Vagina (tissue), 2 donors: ENCODE measurements at places on chromosomes 12 and 14. TPM values are rescaled to one million over a fixed set of nuclear protein-coding genes. Genes with fewer than 3 reads are reported as not detected.
A peak's percentile ranks its signal among the peaks of the same experiment; 100 is the strongest.

DNA sequence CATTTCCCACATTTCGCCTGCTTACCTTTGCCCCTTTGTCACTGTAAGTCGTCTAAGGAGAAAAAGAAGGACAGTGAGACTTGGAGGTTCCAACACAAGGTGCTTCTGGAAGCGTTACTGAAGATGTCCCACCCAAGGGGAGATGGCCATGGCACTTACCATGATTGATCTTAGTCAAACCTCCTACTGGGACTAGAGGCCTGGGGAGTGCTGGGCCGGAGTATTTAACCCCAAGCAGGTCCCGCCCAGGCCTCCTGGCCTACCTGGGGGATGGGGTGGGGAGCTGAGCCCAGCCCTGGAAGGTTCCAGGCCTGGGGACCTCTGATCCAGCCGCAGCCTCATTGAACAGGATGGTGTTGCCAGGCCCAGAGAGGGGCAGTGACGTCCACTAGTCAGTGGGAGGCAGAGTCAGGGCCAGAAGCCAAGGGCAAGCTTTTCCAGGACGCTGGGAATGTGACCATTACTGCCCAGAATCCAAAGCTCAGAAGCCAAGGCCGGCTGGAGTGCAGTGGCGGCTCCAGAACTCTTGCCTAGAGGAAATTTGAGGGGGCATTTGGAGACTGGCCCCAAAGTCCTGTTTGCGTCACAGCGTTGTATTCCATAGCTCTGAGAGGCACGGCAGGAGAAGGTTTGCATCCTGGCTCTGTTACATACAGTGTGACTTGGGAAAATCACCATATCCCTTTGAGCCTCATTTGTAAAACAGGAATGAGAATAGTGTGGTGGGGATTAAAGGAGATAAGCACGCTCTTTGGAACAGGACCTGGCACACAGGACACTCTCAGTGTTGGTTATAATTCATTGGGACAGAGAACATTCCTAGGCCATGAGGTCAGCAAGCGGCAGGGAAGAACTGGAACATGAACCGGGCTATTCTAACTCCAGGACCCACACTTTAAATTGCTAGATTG lies at the start of gene HPD:
Gene HPD (minus strand): TSS at position 198 of the 911 bp plus-strand sequence. CDS start 36 bp downstream, at position 162.
- no peak within 1 kb of the TSS for H3K4me3 ChIP-seq
- DNase-seq = peak; percentile 94
- H3K36me3 ChIP-seq = no peaks in the 10 kb centered on the region
- no peaks in the 10 kb centered on the region for H3K27me3 ChIP-seq
- peaks cover 32% of the 10 kb centered on the region for H3K4me1 ChIP-seq

CLEC4D gene
- total RNA-seq = not detected

GRCh38 chr12:124094188-124094587 lies 121.2 kb downstream of the ZNF664 start:
- peaks cover 5% of the 10 kb centered on the region for H3K4me1 ChIP-seq
- no peaks in the 10 kb centered on the region for H3K27me3 ChIP-seq
- no peaks in the 10 kb centered on the region for H3K36me3 ChIP-seq
- no peak overlapping the region for H3K4me3 ChIP-seq

DNA sequence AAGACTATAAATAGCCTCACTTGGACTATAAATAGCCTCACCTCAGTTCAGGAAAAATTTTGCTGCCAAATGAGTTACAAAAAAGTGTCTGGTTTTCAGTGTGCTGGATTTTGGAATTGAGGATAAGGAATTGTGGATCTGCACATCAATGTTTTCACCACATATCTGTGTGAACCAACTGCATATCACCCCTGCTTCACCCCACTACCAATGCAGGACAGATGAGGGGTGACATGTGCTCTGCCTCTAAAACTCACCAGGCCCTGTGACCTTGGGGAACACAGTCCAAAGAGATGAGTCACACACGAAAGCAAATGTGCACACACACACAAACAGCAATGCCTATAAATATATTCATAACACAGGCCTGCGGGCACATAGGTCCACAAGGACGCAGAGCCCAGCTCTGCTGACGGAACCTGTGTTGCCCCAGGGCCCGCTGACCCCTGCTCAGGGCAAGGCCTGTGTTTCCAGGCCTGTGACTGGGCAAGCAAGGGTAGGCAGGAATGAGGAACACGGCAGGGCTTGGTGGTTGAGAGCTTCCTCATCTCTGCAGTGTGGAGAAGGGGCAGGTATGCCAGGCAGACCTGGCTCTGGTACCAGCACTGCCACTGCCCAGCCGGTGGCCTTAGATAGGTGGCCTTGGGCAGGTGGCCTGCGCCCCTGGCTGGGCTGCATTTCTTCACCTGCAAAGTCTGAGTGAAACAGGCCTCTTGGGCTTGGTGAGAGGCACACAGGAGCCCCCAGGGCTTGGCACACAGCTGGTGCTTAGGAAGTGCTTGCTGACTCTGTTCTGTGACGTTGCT lies 82.4 kb downstream of the ARL6IP4 start:
- H3K4me1 ChIP-seq = peaks cover 68% of the 10 kb centered on the region
- H3K36me3 ChIP-seq = no peaks in the 10 kb centered on the region
- H3K27me3 ChIP-seq = no peaks in the 10 kb centered on the region
- no peak overlapping the region for H3K4me3 ChIP-seq
- H3K27ac ChIP-seq = peak overlapping the region; percentile 91
- DNase-seq = no peak

- H3K4me1 ChIP-seq = no peaks in the 10 kb centered on the region
- DNase-seq = no peak
- H3K27me3 ChIP-seq = no peaks in the 10 kb centered on the region
- H3K36me3 ChIP-seq = no peaks in the 10 kb centered on the region
- H3K4me3 ChIP-seq = no peak overlapping the region
These were observed 615.9 kb downstream of the VRK1 start for GRCh38 chr14:97413022-97413539.

DNA sequence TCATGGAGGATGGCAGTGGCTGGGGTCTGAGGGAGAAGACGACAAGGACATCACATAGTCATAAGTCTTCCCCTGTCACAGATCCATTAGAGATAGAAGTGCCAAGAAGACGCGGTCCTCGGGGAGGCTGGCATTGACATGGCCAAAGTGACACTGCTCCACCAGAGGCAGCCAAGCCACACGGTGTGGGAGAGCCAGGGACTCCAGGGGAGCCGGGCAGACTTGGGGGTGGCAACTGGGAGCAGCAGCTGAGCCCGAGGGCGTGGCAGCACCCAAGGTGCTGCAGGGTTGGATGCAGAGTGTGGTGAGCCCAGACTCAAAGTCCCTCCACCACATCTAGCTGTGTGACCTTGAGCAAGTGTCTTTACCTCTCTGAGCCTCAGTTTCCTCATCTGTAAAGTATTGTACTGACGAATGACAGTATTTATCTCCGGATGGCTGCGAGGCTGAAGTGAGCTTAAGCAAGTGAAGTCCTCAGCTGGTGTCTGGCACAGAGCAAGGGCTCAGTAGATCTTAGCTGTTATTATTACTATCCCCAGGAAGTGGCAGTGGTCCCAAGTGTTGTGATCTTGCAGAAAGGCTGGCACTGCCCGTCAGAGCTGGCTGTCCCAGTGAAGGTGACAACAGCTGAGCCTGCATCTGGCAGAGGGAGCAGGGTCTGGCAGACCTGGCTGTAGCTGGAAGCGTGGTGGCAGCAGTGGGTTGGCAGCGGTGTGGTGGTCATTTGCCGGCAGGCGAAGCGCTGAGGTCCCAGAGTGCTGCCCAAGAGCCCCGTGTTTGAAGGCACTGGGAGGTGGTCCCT lies 54.9 kb downstream of the ZNF664 start:
- no peak overlapping the region for H3K4me3 ChIP-seq
- H3K36me3 ChIP-seq = no peaks in the 10 kb centered on the region
- H3K4me1 ChIP-seq = peaks cover 13% of the 10 kb centered on the region
